Stimulated activated CD8-positive, alpha-beta memory T cell treated with anti-CD3 and anti-CD28 coated beads, Interleukin-15, amount 100 ng/mL, for 24 hours (primary cell): ENCODE measurements at places on chromosomes 13 and 19.

- peak; percentile 35 for DNase-seq
Observed at GRCh38 chr19:4911786-4912672, 2.7 kb downstream of the UHRF1 start.

GRCh38 chr13:32284927-32285632 lies 30.1 kb downstream of the ZAR1L start:
- no peak for DNase-seq

- DNase-seq, result no peak
Observed at GRCh38 chr13:33158271-33158670, 127.3 kb downstream of the STARD13 start.

DNA sequence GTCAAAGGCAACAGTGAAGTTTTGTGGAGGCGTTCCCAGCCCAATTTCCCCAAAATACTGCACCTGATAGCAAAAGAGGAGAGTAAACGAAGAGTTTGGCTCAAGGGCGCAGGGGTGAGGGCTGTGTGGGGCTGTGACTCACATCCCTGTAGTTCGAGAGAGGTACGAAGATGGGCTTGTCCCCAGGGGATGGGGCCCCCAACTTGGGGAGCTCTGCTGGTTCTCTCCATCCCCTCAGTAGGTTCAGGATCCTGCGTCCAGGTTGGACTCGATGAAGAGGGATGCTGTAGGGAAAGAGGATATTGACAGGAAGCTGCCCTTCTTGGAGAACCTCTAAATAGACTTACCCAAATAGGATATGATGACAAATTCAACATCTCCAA lies 3.4 kb downstream of the NAPSA start:
- no peak for DNase-seq
